ENCODE measurements at places on chromosomes 11 and 22. TPM values are rescaled to one million over a fixed set of nuclear protein-coding genes. Genes with fewer than 3 reads are reported as not detected.

PTPRCAP gene
- total RNA-seq = 0.11 TPM

TEX12 gene
- 0.65 TPM for total RNA-seq

DCDC1 gene
- 1.6 TPM for total RNA-seq

EMID1 gene
- total RNA-seq = 0.76 TPM

MYO18B gene
- 0.22 TPM for total RNA-seq

MRGPRF gene
- total RNA-seq = 26.2 TPM

NCF4 gene
- total RNA-seq = not detected

OR5P2 gene
- total RNA-seq = not detected
